Neural progenitor cell (in vitro differentiated cells): ENCODE measurements at places on chromosomes 12 and 14.
A peak's percentile ranks its signal among the peaks of the same experiment; 100 is the strongest.

GRCh38 chr14:94992046-94992445, 165.3 kb downstream of the DICER1 start:
- no peak for DNase-seq

DNA sequence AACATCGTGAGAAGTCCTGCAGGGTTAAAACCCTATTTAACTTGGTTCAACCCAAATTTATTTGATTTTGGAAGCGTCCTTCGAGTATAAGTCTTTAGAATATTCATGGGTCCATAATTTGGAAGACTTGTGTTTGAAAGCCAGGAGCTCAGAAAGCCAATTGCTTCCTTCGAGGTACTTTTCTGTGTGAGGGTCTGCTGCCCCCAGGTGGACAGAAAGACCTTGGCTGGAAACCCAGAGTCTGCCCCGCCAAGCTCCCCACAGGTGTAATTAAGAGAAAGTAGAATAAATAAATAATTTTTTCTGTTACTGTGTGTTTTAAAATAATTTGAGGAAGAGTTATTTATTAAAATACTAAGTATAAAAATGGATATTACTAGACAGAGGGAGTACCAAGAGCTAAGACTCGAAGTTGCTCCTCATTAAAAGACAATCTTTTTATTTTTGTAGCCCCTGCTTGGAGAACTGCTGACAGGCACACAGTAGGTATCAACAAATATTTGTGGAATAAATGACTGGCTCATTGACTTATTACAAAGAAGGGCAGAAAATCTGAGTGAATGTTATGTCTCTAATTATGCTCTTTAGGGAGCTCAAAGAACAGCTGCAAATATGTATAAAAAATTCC, 105.8 kb downstream of the PAH start:
- DNase-seq: peak; percentile 70

DNA sequence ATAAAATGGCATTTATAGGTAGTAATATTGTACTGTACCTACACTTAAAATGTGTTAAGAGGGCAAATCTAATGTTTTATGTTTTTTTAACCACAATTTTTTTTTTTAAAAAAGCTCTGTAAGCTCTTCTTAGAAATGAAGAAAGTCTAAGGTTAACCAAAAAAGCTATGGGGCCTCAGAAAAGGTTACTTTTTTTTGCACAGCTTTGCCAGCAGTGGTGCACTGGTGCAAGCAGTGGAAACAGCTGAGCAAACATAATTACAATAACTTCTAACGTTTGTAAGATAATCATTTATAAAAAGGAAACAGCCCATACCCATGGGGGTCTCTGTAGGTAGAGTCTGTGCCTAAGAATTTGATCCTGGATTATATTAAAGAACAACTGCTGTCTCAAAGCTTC, 85.1 kb upstream of the NID2 start:
- DNase-seq: no peak

- no peak for DNase-seq
Measured at GRCh38 chr14:71478542-71478941, 453.7 kb upstream of the RGS6 start.

- no peak for DNase-seq
Measured at GRCh38 chr12:92134638-92135274, 10.9 kb downstream of the BTG1 start.

- DNase-seq: no peak
Measured at GRCh38 chr12:12323591-12323990, 26.5 kb downstream of the MANSC1 start.

DNA sequence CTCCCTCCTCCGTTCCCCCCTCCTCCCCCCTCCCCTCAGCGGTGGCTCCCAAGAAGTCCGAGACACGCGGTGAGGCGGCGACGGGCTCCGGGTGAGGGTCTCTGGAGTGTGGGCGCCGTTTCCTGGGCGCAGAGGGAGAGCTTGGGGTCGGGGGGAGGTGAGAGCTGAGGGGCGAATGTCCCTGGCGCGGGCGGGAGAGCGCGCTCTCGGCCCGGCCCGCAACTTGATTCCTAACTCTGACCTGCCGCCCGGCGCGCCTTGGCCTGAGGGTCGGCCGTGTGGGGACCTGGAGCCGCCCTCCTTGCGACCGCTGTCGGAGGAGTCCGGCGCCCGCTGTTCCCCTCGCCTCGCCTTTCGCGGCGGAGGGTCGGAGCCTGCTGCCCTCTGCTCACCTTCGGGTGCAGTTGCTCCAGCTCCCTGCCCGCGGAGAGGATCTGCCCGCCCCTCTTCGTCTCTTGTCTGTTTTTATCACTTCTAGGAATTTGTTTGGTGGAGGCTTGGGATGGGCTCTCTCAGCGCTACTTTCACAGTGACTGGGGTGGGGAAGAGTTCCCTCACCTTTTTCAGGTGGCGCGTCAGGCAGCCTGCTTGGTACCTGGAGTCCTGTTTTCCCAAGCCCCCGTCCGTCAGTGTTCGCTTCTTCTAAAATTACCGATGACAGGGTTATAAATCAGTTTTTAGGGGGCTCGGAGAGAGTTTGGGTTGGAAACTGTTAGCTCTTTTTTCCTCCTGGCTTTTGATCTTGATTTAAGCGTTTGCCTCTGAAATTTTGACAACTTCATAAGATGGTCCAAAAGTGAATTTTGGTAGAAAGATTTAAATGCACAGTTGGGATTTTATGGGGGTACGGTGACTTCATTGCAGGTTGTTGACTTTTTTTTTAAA, 495 bp downstream of the ADIPOR2 start:
- peak; percentile 92 for DNase-seq

DNA sequence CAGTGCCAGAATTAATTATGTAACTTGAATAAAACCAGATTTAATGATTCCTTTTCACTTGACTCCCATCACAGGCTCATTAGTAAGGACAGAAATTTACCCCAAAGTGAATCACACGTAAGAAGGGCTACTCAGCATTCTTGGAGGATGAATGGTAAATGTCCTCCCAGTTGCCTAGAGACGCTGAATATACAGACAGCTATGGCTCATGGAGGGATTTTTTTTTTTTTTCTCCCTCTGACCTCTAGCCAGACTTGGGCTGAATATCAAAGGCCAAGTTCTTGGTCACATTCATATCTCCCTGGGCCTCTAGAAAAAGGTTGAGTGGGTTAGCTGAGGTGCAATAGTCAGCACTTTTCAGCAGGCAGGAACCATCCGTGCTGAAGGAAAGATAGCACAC, 77.5 kb downstream of the PHLDA1 start:
- no peak for DNase-seq

DNA sequence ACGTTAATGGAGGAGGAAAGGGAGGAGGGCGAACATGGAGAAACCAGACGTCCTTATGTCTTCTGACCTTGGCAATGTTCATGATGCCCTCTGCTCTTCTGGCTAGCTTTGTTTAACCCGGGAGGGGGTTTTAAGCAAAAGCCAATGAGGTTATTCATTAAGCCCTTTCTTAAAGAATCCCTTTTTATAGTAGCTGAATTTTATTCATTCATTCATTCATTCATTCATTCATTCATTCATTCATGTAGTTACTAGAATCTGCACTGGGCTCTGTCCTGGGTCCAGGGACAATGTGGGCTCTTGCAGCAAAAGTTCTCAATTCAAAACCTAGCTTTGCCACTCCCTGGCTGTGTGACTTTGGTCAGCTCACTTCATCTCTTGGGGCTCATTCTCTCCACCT, 14.0 kb downstream of the LHX5 start:
- no peak for DNase-seq

GRCh38 chr12:91889059-91889458, 256.6 kb downstream of the BTG1 start:
- no peak for DNase-seq

DNA sequence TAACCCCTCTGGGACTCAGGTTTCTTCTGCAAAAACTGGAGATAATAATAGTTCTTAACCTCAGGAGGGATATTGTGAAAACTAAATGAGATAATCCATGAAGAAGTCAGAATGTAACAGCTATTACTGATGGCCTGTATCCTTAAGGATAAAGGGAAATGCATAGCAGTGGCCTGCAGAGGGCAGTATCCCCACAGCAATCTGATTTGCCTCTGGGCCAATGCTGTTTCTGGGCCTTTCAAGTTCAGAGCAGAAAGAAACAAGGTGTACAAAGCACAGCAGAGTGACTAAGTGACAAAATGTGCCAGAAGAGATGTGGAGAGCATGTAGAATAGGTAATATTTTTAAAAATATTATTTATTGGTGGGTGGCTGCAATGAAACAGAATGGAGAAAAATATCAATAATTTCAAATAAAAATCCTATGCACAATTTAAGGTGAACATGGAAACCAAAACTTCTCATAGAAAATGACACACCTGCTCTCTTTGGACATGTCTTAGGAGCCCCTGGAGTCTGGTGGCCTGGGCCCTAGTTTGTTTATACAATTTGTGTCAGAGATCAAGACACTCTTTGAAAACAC, 90.3 kb downstream of the C12orf75 start:
- peak; percentile 81 for DNase-seq
